Astrocyte (in vitro differentiated cells and primary cell): ENCODE measurements at places on chromosomes 11 and 22. TPM values are rescaled to one million over a fixed set of nuclear protein-coding genes. Genes with fewer than 3 reads are reported as not detected.

CYTH4 gene
- not detected in 2 replicates for total RNA-seq

CSF2RB gene
- 0.09 and 0.31 TPM in 2 replicates for total RNA-seq

LINC01488 gene
- total RNA-seq: not detected in 2 replicates

SMPD1 gene
- 22.7 and 25.2 TPM in 2 replicates for total RNA-seq

KCNJ1 gene
- 0.14 TPM in 1 of 2 replicates, not detected in the other for total RNA-seq

GGTLC3 gene
- not detected in 2 replicates for total RNA-seq

OR2AT4 gene
- not detected in 2 replicates for total RNA-seq

TSGA10IP gene
- total RNA-seq: not detected in 2 replicates

KCTD17 gene
- total RNA-seq: 29.0 and 31.3 TPM in 2 replicates

HMGXB4 gene
- 16.7 and 16.8 TPM in 2 replicates for total RNA-seq

PHLDA2 gene
- total RNA-seq: 78.8 and 80.8 TPM in 2 replicates

OR4D5 gene
- not detected in 2 replicates for total RNA-seq

SLC22A25 gene
- total RNA-seq: not detected in 2 replicates

SHISAL1 gene
- total RNA-seq: 0.26 and 0.36 TPM in 2 replicates

OR6A2 gene
- 0.09 TPM in 1 of 2 replicates, not detected in the other for total RNA-seq

FOSL1 gene
- total RNA-seq: 24.5 and 37.9 TPM in 2 replicates

PGA4 gene
- 0.79 and 0.86 TPM in 2 replicates for total RNA-seq

DEPDC7 gene
- 3.7 and 4.0 TPM in 2 replicates for total RNA-seq

RIBC2 gene
- not detected in 2 replicates for total RNA-seq

FOLH1 gene
- total RNA-seq: 0.19 and 0.36 TPM in 2 replicates

UCP3 gene
- 0.65 and 2.0 TPM in 2 replicates for total RNA-seq

TCF20 gene
- 37.3 and 37.6 TPM in 2 replicates for total RNA-seq

APOBEC3F gene
- 10.4 and 11.0 TPM in 2 replicates for total RNA-seq

CCDC87 gene
- 0.31 and 0.34 TPM in 2 replicates for total RNA-seq

GDPD4 gene
- not detected in 2 replicates for total RNA-seq

C11orf91 gene
- not detected in 2 replicates for total RNA-seq

DTX4 gene
- total RNA-seq: 16.1 and 19.5 TPM in 2 replicates
